A549 treated with CORT108297 at 1 μM for 4 hours (cell line): ENCODE measurements at places on chromosomes 13 and 19. TPM values are rescaled to one million over a fixed set of nuclear protein-coding genes. Genes with fewer than 3 reads are reported as not detected.

Gene ADGRE3
- not detected in 5 replicates for total RNA-seq

Gene KLK2
- total RNA-seq, result 0.08 to 0.17 TPM (median 0.15 TPM) in 3 of 5 replicates, not detected in the others

Gene ZNF610
- total RNA-seq, result 0.08 TPM in 1 of 5 replicates, not detected in the others

Gene PDCD5
- total RNA-seq, result 422 to 489 TPM (median 445 TPM) in 5 replicates

Gene ADM5
- 3.4 to 6.5 TPM (median 6.0 TPM) in 5 replicates for total RNA-seq

Gene CACNA1A
- 0.07 to 0.25 TPM (median 0.17 TPM) in 5 replicates for total RNA-seq

Gene ZNF17
- 3.9 to 6.7 TPM (median 5.0 TPM) in 5 replicates for total RNA-seq

Gene CNN1
- total RNA-seq, result 0.30 to 0.52 TPM (median 0.46 TPM) in 5 replicates

Gene TMEM150B
- not detected in 5 replicates for total RNA-seq

Gene PINLYP
- 0.19 to 0.35 TPM (median 0.23 TPM) in 5 replicates for total RNA-seq

Gene ACTMAP
- total RNA-seq, result 15.0 to 18.8 TPM (median 18.3 TPM) in 5 replicates

Gene HCN2
- total RNA-seq, result 27.2 to 45.0 TPM (median 40.3 TPM) in 5 replicates

Gene TYROBP
- total RNA-seq, result not detected in 5 replicates

Gene ZNF530
- 4.3 to 5.7 TPM (median 4.9 TPM) in 5 replicates for total RNA-seq

Gene GNA15
- 0.06 to 0.08 TPM (median 0.07 TPM) in 5 replicates for total RNA-seq

Gene SULT2B1
- total RNA-seq, result 12.8 to 18.0 TPM (median 16.4 TPM) in 5 replicates

Gene NRTN
- total RNA-seq, result 0.27 to 0.89 TPM (median 0.48 TPM) in 5 replicates

Gene GARIN5B
- total RNA-seq, result 0.06 to 0.29 TPM (median 0.12 TPM) in 5 replicates

Gene OVOL3
- 0.15 to 0.74 TPM (median 0.38 TPM) in 4 of 5 replicates, not detected in the other for total RNA-seq

Gene EPS8L1
- 3.7 to 6.2 TPM (median 5.5 TPM) in 5 replicates for total RNA-seq

Gene HIPK4
- 0.17 to 0.29 TPM (median 0.27 TPM) in 5 replicates for total RNA-seq

Gene MUC16
- 0.02 to 0.07 TPM (median 0.05 TPM) in 5 replicates for total RNA-seq

Gene ATXN8OS
- total RNA-seq, result not detected in 5 replicates

Gene KLK4
- total RNA-seq, result 0.08 to 0.39 TPM (median 0.11 TPM) in 5 replicates

Gene RDH8
- 0.16 to 0.65 TPM (median 0.33 TPM) in 5 replicates for total RNA-seq

Gene CGB7
- total RNA-seq, result 0.40 to 0.86 TPM (median 0.59 TPM) in 5 replicates

Gene KIR2DL3
- total RNA-seq, result not detected in 5 replicates

Gene CEACAM1
- total RNA-seq, result 1.7 to 1.9 TPM (median 1.8 TPM) in 5 replicates

Gene SSC5D
- 0.45 to 1.3 TPM (median 0.81 TPM) in 5 replicates for total RNA-seq

Gene ZNF490
- total RNA-seq, result 0.34 to 0.89 TPM (median 0.70 TPM) in 5 replicates

Gene TLE6
- 3.4 to 6.1 TPM (median 5.6 TPM) in 5 replicates for total RNA-seq

Gene PLEKHJ1
- total RNA-seq, result 39.0 to 63.0 TPM (median 60.0 TPM) in 5 replicates

Gene REEP6
- 3.8 to 5.7 TPM (median 5.2 TPM) in 5 replicates for total RNA-seq

Gene MISP3
- 1.8 to 5.3 TPM (median 4.0 TPM) in 5 replicates for total RNA-seq

Gene CYP4F2
- 0.05 to 0.25 TPM (median 0.18 TPM) in 5 replicates for total RNA-seq

Gene B3GNT3
- total RNA-seq, result 3.6 to 4.8 TPM (median 4.5 TPM) in 5 replicates

Gene LYL1
- 0.61 to 1.0 TPM (median 0.85 TPM) in 5 replicates for total RNA-seq
